Lower leg skin (tissue), 4 donors: ENCODE measurements at places on chromosomes 13 and 19.

GRCh38 chr19:41325947-41326706 lies 16.2 kb downstream of the CCDC97 start:
- DNase-seq: no peak

DNA sequence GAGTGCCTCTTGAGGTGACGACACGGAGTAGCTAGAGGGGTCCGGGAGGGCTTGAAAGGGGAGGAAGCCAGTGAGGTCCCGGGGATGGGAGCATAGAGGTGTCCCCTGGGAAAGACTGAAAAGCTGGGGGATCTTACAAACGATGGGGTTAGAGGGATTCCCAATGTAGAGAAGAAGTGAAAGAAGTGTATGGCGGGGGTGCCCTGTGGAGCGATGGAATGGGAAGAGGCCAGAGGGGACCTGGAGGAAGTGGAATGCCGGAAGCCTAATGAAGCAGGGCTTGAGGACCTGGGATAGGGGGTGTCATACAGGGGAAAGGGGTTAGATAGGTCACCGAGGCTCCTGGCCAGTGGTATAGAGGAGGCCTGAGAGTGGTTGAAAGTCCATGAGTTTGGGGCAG lies 580 bp downstream of the AP2A1 start:
- DNase-seq: no peak

DNA sequence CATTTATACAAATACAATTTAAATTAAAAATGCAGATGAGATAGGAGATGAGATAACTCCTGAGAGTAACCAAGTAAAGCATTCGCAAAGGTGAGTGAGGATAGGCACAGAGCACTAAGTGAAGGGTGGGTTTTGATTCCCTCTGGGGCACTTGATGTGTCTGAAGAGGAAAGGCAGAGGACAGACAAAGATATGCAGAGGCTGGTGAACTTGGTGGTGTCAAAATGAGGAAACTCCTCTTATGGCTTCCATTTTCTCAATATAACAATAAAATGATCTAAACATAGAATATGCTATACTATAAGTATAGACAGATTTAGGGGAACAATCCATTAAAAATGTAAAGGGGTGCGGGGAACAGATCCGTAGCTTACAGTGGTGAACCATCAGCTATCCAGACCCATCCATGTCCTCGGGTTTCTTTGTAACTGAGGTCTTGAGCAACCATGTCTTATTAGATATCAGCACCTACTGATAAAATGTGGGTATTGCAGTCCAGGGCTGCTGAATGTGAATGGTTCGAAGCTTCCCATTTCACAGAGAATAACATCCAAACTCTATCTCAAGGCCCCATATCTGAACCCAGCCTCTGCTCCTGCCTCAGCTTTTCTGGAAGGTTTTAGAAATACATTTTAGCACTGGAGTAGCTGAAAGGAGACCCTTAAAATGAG lies 73.9 kb upstream of the SLC10A2 start:
- no peak for DNase-seq

DNA sequence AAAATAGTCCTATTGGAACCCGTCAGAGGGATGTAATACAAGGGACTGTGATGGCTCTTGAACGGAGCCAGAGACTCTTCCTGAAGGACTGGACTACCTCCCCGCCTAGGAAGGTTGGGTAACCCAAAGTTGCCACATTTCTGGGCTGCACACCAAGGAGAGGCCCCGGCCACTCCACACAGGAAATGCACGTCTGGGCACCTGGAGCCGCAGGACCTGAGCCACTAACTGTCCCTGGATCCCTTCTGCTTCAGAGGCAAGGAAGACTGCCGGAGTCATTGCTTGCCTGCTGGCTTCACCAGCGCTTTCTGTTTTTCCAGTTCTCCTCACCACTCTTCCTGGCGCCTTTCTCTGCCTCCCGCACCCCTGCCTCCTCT lies 1.2 kb upstream of the FLT1 start:
- DNase-seq: no peak

DNA sequence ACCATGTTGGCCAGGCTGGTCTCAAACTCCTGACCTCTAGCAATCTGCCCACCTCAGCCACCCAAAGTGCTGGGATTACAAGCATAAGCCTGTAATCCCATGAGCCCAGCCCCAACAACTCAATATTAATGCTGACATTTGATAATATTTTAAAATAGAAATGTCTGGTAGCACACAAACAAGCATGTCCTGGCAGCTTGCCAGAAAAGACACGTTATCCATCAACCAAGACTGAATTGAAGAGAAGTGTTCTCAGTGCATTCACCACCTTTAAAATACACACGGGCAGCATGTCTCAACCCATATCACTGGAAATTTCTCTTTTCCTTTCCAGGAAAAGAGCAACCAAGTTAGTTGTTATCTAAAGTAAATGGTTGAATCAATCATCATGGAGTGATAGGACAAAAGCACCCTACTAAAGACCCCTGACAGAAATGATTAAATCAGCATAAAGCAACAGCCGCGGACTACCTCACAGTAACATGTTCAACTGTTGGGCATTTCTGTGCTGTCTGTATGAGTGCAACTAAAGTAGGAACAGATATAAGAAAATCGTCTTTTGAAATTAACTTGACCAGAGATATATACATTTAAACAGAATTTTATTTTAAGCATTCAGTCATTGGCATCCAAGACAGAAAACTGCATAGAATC lies 25.0 kb downstream of the LHFPL6 start:
- DNase-seq: no peak

GRCh38 chr13:107901996-107902562 lies 313.3 kb downstream of the LIG4 start:
- no peak for DNase-seq

- DNase-seq: no peak
Measured at GRCh38 chr19:35346193-35347052, 1.3 kb upstream of the FFAR1 start.

DNA sequence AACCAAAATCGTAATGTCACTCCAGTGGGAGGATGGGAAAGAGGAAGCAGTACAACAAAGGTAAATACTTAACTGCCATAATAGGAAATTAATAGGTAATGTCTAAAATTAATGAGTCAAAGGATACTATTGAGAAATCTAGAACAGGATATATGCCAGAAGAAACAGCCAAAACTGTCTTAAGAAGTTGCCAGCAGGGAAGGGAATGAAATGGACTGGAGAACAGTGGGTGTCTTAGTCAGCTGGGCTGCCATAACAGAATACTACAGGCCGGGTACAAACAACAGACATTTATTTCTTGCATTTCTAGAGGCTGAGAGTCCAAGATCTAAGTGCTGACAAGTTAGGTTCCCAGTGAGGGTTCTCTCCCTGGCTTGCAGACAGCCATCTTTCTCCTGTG lies 40.3 kb upstream of the IPO5 start:
- no peak for DNase-seq

- no peak for DNase-seq
Measured at GRCh38 chr19:28126135-28126898, 1086.6 kb downstream of the UQCRFS1 start.

DNA sequence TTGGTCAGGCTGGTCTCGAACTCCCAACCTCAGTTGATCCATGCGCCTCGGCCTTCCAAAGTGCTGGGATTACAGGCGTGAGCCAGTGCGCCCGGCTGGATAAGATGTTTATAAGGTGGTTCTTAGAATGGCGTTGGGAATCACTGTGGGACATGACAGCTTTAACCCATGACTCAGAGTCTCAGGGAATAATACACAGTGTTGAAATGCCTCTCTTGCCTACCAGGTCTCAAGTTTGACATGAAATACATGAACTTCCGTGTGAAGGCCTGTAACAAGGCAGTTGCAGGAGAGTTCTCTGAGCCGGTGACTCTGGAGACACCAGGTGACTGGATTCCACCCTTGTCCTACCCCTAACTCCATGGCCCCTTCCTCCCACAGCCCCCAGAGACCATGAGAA lies 12.6 kb downstream of the FSD1 start:
- no peak for DNase-seq

- DNase-seq: no peak
Measured at GRCh38 chr13:74258961-74259360, 124.8 kb upstream of the KLF12 start.

DNA sequence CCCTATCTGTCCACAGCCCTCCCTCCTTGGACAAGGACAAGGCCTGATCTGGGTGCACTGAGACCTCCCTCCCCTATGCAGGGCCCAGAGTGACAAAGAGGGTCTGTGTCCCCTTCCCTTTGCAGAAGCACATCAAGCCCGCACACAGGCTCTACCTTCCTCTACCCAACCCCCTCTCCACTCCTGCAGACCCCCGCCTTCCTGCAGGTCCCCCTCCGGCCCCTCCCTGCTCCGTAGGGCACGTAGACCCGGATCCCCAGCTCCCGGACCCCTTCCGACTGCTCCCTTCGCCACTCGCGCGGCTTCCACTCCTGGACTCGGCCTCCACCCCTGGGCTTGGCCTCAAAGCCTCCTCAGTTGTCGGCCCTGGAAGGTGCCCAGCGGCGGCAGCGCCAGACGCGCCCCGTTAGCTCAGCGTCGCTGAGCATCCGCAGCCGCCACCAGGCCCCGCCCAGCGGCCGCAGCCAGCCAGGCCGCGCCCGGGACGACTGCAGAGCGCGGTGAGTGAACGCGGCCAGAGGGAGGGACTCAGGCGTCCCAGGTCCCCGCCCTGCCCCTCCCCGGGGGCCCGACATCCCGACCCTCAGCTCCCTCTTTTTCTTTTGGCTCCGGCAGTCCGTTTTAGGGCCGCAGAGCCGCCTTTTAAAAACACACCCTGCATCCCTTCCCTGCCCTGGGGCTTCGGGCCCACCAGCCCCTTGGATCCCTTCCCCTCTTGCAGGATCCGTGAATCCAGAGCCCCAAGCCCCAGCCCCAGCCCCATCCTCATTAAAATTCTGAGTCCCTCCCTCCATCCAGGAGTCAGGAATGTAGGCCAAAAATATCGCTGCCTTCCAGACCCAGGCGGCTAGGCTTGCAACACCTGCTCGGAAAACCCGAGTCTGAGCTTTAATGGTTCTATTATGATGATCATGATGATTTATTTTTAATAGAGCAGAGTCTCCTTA lies 1.5 kb upstream of the MYADM start:
- DNase-seq: peak; percentile 66

DNA sequence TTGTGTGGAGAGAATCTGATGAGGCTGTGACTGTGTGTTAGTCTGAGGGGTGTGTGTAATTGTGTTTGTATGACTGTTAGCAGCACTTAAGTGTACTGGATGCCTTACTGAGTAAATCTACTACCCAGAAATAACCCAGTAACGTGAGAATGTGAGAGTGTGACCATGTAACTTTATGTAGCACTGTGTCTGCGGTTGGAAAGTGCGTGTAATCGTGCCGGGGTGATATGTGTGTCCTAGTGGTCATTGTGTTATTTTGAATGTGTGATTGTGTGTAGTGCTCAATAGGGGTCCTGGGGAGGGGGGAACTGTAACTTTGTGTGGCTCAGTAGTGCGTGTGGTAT lies 550 bp downstream of the ZNF383 start:
- DNase-seq: no peak
